Activated CD8-positive, alpha-beta memory T cell treated with anti-CD3 and anti-CD28 coated beads for 24 hours (primary cell): ENCODE measurements at places on chromosomes 16 and 17.

- DNase-seq, result no peak
Observed at GRCh38 chr16:30485818-30486436, 13.4 kb downstream of the ITGAL start.

- DNase-seq, result no peak
Observed at GRCh38 chr16:22214889-22215288, 8.8 kb downstream of the EEF2K start.

DNA sequence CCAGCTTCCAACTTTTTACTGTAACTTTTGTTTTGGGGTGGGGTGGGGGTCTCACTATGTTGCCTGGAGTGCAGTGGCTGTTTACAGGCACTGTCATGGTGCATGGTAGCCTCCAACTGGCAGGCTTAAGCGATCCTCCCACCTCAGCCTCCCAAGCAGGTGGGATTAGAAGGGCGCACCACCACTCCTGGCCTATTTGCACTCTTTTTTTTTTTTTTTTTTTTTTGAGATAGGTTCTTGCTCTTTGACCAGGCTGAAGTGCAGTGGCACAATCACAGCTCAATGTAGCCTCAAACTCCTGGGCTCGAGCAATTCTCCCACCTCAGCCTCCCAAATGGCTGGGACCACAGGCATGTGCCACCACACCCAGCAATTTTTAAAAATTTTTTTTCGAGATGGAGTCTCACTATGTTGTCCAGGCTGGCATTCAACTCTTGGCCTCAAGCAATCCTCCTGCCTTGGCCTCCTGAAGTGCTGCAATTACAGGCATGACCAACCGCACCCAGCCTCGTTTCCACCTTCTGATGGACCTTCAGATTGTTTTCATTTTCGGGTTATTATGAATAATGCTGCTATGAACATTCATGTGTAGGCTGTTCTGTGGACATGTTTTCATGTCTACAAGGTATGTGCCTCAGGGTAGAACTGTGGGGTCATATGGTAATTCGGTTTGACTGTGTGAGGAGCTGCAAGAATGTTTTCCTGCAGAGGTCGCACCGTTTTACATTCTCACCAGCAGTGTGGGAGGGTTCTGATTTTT lies 10.9 kb downstream of the TRAP1 start:
- no peak for DNase-seq

GRCh38 chr16:56737539-56737938 lies 7.6 kb downstream of the NUP93 start:
- DNase-seq, result no peak

GRCh38 chr16:23371368-23371767 lies 69.3 kb downstream of the SCNN1B start:
- no peak for DNase-seq

DNA sequence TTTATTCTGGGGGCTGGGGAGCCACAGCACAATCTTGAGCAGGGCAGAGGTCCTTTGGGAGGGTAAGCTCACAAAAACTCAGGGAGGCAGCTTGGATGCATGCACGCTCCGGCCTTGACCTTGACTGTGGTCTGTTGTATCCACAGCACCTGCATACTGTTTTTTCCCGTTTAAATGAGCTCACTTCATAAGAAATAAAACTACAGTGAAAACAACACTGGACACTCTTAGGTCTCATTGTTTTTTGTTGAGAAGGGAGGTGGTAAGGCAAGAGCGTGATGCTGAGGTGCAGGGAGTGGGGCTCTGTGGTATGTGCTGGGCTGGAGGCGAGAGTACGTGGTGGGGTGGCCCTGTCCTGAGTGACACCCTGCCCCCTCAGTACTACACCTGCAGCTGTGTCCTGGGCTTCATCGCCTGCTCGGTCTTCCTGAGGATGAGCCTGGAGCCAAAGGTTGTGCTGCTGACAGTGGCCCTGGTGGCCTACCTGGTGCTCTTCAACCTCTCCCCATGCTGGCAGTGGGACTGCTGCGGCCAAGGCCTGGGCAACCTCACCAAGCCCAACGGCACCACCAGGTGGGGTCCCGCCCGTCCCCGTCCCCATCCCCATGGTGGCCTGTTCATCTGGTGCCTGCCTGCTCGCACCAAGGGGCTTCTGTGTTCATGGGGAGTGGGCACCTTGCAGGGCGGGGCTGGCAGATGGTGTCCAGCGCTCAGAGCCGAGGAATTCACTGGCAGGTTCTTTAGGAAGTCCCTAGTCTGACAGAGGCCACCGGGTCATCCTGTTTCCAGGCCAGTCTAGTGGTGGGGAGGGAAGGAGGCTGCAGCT lies 44.2 kb downstream of the ADCY7 start:
- peak; percentile 56 for DNase-seq

DNA sequence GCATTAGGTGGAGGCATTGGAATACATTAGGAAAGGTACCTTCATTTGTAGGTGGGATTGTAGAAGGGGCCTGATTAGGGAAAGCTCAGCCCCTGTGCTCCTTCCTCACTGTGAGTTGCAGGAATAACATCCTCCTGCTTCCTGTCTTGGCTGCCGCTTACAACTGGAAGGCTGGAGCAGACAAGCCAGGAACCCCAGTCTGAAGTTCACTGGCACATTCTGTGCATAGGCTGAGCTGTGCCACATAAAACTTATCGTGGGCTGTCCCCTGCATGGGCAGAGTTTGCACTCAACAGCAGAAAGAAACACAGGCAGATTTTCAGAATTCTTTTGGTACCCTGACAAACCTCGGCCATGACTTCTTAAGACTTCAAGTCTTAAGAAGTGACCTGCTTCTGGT lies 200.1 kb downstream of the SALL1 start:
- no peak for DNase-seq

DNA sequence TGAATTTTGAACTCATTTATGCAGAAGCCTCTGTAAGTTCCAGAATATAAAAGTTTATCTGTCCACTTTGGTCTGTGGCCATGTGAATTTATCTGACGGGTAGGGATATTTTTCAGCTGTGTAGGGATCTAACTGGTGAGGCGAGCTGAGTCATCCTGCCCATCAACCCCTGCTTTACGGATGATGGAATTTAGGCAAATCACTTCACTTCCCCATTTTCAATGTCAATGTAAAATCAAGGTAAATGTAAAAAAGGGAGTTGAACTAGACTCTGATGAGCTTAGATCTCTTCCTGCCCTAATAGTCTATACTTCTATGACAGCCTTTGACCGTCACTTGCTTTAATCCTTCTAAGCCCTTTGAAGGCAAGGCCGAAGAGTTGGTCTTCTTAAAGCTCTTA lies 2.6 kb downstream of the SLC16A6 start:
- no peak for DNase-seq

- DNase-seq, result no peak
Observed at GRCh38 chr17:81486199-81486810, 26.3 kb downstream of the ACTG1 start.

DNA sequence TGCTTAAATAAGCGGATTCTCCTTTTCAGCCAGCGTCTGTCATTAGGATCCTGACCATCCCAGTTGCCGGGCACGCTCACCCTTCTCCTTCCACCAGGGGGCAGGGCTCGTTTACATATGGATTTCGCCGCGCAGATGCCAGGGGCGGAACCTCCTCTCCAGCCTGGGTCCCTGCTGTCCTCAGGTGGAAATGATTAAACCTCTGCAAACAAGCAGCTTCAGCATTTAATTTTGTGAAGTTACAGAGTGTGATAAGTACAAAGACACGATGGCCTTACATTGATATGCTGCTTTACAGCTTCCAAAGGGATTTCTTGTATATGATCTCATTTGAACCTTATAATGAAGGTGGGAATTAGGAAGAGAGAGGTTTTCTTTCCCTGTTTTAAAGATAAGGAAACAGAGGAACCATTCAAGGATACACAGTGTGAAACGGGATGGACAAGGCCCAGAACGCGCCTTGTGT lies 3.9 kb upstream of the KRT28 start:
- DNase-seq, result peak; percentile 88

DNA sequence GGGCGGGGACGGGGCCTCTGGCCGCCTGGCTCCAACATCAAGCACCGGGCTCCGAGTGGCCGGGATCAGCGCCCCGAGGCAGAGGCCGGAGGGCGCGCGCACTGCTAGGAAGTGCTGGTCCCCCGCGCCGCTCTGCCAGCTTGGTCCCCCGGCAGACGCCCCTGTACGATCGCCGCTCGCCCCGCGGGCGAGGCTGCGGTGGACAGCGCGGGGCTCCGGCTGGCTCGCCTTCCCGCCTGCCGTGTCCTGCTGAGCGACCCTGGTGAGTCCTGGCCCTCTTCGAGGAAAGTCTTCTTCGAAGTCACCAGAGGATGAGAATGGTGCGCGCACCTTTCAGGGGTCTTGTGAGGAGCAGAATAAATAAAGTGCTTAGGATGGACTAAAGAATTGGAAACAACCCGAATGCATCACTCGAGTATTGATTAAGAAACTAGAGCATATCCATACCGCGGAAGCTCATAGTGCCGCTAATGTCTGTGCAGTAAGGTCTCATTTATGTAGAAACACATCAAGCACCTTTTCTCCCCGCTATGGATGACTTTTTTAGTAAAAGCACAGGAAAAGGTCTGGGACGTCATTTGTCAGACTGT lies 392 bp downstream of the ZNF213 start:
- no peak for DNase-seq

DNA sequence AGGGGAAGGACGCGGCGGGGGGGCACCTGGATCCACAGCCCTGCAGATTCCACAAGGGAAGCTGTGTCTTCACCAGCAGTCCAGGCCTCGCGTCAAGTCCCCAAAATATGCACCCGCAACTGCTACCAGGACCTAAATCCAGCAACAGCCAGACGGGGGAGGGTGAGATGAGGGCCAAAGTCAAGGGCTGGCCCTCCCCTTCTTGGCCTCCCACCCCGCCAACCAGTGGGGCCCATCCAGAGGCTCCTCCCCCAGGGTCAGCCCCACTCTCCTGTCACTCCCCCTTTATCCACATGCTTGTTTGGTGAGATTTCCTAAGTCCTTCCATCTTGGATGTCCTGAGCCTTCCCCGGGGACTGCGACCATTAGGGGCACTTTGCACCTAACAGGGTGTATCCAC lies 138.7 kb downstream of the ENGASE start:
- no peak for DNase-seq

DNA sequence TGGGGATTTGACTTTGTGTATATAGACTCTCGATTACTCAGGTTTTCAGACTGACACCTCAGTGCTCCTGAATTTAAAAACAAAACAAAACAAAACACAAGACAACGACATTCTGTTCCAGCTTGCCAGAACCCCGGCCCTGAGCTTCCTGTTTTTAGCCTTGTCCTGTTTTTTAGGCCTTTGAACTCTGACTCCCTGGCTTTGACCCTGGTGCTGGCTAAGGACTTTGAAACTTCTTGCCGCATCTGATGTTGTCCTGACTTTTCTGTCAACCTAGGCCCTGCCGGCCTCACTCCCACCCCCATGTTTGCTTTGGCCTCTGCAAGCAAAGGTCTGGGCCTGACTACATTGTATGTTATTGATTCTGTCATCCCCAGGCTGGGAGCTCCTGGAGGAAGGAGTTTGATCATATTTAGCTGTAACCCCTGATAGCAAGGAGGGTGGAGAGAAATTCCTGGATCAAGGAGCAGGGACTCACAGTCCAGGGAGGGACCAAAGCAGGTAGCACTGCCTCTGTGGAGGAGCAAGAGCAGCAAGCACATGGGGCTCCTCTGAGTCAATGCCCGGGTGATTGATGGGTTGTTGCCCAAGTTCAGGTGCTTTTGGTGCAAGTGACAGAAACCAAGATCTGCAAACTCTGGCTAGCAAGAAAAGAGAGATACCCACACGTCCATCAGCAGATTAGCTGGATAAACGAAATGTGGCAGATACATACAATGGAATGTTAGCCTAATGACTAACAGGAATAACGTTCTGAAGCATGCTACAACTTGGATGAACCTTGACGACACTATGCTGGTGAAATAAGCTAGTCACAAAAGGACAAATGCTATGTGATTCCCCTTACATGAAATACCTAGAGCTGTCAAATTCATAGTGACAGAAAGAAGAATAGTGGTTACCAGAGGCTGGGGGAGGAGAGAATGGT lies 7.7 kb downstream of the CCL16 start:
- DNase-seq, result no peak

DNA sequence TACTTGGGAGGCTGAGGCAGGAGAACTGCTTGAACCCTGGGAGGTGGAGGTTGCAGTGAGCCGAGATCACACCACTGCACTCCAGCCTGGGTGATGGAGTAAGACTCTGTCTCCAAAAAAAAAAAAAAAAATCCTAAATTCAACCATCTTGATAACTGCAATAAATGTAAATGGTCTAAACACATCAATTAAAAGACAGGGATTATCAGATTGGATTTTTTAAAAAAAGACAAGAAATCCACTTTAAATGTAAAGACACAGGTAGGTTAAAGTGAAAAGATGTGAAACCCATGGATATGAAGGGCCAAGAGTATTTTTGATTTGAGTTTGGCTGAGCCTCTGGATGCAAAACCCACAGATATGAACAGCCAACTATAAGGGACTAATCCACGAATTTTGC lies 64.2 kb upstream of the ATP2A3 start:
- no peak for DNase-seq

DNA sequence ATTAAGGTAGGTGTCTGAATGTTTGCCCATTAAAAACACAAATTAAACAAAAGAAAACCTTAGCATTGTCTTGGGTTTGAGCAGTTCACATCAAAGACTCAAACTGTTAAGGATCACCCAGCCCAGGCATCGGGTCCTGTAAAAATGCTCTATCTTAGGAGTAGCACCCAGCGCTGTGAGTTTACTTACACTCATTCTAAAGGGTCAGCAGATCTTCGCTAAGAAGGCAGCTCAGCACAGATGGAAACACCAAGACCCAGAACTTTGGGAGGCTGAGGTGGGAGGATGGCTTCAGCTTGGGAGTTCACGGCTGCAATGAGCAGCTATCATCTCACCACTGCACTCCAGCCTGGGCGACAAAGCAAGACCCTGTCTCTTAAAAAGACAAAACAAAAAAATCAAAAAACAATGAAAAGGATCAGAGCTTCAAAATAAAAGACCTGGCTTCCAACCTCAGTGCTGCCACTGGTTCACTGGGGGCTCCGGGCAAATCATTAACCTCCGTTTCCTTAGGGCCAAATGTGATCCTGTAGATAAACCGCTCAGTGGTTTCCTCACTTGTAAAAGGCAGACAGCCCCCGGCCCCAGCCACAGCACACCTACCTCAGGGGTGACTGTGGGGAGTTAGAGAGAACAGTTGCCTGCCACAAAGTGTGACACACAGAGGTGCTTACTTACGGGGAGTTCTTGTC lies 11.1 kb downstream of the COG1 start:
- no peak for DNase-seq

DNA sequence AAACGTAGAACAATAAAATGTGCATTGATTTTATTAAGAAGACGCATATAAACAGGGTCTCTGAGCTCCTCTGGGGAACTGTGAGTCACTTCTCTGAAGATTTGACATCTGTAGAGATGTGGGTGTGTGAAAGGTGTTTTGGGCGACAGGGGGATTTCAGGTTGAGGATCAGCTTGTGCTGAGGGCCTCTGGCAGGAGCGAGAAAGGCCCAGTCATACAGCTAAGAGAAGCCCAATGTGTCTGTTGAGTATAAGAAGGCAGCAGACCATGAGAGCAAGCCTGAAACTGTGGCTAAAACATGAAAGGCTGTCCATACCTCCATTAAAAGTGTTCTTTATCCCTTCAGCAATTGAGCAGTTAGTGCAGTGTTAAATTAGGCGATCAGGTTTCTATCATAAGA lies 406.5 kb upstream of the MON1B start:
- no peak for DNase-seq

- DNase-seq, result no peak
Observed at GRCh38 chr17:68851890-68852289, 103.3 kb downstream of the ABCA8 start.
